ENCODE measurements at places on chromosomes 1 and 21.
A peak's percentile ranks its signal among the peaks of the same experiment; 100 is the strongest.

GRCh38 chr1:85274969-85275453 lies 1.4 kb downstream of the BCL10 start:
- DNase-seq, result no peak

- DNase-seq, result peak; percentile 68
These were observed 25.4 kb downstream of the PHGDH start for GRCh38 chr1:119737040-119737682.

DNA sequence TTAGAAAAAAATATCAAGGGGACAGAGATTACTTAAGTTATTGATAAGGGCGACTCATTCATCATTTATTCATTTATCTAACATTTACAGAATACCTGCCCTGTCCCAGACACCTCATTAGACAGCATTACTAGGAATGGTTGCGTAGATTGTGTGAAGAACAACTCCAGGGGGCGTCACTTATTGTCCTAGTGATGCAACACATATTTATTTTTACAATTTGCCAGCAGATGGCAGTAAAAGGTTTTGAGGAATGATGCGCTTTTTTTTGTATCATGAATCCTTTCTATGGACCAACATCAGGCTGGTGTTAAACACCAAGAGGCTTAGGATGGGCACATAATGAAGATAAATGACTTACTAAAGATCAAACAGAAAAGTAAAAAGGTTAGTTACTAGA lies 5.5 kb downstream of the NCAM2 start:
- no peak for DNase-seq

GRCh38 chr1:50812346-50812745 lies 147.7 kb downstream of the FAF1 start:
- no peak for DNase-seq

GRCh38 chr1:25898223-25899015 lies 7.8 kb downstream of the STMN1 start:
- peak; percentile 19 for DNase-seq

DNA sequence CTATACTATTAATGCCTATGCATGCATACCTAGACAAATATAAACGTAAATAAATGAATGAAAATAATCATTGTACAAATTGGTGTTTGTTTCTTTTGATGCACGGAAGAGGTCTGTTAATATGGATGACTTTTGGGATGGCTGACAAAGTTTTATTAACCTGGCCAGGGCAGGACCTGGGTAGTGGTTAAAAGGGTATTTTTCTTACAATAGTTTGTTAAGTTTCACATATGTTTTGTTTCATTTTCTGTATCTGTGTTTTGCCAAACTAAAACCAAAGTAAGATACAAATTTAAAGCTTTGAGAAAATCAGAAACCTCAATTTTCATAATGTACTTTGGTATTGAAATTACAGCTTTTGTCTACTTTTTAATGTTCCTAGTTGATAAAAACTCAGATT lies 222.7 kb upstream of the OLFM3 start:
- DNase-seq, result no peak

DNA sequence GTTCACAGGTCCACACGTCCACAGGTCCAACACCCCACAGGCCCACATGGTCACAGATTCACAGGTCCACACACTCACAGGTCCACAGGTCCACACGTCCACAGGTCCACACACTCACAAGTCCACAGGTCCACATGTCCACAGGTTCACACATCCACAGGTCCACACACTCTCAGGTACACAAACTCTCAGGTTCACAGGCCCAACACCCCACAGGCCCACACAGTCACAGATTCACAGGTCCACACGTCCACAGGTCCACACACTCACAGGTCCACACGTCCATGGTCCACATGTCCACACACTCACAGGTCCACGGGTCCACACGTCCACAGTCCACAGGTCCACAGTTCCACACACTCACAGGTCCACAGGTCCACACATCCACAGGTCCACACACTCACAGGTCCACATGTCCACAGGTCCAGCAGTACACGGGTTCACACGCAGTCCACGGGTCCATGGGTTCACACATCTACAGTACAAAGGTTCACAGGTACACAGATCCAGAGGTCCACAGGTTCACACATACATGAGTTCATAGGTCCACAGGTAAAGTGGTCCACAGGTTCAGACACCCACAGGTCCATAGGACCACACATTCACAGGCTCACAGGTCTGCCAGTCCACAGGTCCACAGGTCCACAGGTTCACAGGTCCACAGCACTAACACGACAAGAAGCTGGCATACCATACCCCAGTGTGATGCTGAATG lies 39.3 kb upstream of the COL6A2 start:
- DNase-seq, result no peak

GRCh38 chr21:31198575-31198974 lies 145.5 kb downstream of the TIAM1 start:
- no peak for DNase-seq

- no peak for DNase-seq
These were observed 12.4 kb downstream of the PSEN2 start for GRCh38 chr1:226882631-226883409.

- DNase-seq, result no peak
These were observed 17.0 kb upstream of the SNX7 start for GRCh38 chr1:98644510-98644909.

DNA sequence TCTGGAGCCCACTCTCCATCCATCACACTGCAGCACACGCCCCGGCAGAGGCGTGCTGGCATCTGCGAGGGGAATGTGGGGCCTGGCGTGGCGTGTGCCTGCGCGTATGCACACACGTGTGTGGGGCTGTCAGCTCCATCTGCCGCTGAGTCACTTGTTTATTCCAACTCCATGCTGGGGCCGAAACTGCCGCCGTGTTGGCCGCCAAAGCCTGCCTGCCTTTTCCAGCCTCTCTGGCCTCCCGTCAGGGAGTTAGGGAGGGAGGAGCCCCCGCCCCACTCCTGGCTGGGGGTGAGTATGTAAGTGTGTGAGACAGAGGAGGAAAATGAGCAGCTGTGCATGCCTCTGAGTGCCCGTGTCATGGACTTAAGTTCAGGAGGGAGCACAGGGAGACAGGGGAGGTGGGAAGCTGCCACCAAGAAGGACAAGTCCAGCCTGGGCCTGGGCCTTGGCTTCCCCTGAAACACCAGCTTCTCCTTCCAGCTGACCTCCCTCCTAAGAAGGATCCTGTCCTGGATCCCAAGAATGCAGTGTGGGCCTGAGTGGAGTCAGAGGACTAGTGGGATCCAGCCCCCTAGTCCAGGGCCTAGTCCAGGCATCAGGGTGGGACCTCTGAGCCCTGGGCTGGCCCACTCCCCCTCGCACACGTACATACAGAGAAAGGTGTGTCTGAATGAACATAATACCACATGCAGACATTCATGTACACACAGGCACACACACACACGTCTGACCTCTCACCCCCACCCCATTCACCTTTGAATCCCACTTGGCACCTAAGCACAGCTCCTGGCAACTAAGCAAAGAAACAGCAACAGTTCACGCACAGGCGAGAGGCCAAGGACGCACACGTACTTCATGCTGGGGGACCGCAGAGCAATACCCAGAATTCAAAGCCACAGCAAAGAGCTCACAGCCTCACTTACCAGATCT lies 24.7 kb downstream of the MEF2D start:
- DNase-seq, result no peak

DNA sequence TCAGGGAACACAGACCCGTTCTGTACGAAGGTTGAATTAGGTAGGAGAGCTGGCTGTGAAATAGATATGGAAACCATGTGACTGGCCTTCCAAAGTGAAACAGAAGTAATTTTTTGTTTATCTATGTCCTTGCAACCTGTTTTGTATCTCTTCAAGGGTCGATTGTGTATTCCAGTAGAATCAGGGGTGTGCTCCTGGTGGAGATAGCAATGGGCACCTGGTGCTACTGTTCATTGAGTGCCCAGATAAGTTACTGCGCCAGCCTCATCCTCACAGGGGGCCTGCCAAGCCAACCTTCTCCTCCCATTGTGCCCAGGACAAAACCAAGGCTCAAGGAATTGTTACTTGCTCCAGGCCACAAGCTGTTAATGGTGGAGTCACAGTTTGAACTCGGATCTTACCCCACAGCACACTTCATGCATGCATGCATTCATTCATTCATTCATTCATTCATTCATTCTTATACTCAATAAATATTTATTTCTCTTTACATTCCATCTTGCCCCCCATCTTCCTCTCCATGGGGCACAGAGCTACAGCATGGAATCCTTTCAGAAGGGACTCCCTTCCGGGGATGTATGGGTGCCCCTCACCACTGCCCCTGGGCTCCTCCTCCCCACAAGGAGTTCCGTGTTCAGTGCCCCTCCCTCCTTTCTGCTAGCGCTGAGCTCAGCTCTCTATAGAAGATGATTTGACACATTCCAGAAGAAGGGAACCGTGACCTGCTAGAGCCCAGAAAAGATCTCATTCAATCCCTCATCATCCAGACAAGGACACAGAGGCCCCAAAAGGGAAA lies 24.0 kb downstream of the ADORA1 start:
- no peak for DNase-seq

GRCh38 chr1:152497273-152497672 lies 13.3 kb upstream of the LCE5A start:
- DNase-seq, result no peak

All from NCI-H2107 (cell line).